ENCODE measurements at places on chromosomes 13 and 19. TPM values are rescaled to one million over a fixed set of nuclear protein-coding genes. Genes with fewer than 3 reads are reported as not detected.

- DNase-seq: no peak
These were observed 28.8 kb upstream of the SPATA13 start for GRCh38 chr13:24131749-24132148.

GRCh38 chr19:7663706-7664105, 5.1 kb upstream of the RETN start:
- DNase-seq: no peak

DNA sequence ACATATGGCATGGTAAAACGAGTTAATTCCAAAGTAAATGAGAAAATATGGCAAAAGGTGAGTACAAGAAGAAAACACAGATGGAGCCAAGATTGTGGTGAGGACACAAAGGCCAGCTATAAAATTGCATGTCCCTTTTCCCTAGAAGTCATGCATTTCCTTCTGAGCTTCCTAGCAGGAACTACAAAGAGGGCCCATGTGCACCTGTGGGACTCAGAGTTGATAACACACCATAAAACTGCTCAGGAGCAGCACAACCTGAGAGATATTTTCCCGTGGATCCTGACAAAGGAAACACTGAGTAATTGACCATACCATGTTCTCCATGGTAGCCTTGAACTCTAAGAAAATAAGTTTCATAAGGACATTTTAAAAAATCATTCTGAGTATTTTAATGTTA, 228.3 kb downstream of the DLEU7 start:
- DNase-seq: no peak

- no peak for DNase-seq
These were observed 2.6 kb upstream of the TUBA3C start for GRCh38 chr13:19184176-19184575.

GRCh38 chr13:108897955-108898354, 268.5 kb downstream of the MYO16 start:
- DNase-seq: no peak

DNA sequence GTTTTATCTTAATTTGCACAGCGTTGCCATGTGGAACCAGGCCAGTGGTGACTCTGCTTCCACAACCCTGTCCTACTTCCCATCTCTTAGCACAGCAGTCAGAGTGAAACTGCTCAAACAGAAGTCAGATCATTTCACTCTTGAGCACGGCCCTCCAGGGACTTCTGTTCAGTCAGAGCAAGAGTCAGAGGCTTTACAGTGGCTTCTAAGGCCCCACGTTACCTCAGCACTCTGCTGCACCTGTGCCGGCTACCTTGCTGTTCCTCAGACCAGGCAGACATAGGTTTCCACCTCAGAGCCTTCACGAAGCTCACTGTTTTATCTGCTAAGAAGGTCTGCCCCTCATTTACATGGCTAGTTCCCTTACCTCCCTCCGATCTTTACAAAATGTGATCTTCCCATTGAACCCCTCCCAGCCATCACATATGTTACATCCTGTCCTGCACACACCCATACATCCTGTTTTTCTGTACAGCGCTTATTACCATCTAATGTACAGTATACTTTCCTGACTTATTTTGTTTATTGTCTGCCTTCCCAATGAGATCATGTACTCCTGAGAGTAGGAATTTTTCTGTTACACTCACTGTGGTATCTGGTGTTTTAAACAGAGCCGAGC, 41.6 kb downstream of the TM9SF2 start:
- no peak for DNase-seq

NDUFA11 gene
- total RNA-seq: 197 TPM

BSPH1 gene
- not detected for total RNA-seq

C1QTNF9B gene
- total RNA-seq: not detected

Data from neural progenitor cell (in vitro differentiated cells).